CD4-positive, alpha-beta T cell treated with Interleukin-1 beta for 1 hour (primary cell): ENCODE measurements at places on chromosomes 3 and 15.

GRCh38 chr15:66603301-66604179, 37.7 kb upstream of the LCTL start:
- peak; percentile 50 for DNase-seq

DNA sequence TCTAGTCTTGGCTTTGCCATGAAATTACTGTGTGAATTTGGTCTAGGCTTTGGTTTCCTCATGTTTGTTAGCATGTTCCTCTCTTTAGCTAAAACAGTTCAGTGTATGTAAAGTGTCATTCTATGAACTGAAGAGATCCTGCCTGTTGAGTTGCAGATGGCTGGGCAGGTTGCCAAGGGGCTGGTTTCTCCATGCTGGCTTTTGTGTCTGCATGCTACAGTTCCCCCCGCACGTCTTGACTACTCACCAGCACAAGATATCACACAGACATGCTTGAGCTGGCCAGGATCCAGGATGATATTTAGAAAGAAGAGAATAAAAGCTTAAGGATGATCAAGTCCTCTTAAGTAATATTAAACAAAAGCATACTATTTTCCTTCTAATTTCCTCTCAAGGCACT, 90.2 kb downstream of the CERS3 start:
- DNase-seq: peak; percentile 3

DNA sequence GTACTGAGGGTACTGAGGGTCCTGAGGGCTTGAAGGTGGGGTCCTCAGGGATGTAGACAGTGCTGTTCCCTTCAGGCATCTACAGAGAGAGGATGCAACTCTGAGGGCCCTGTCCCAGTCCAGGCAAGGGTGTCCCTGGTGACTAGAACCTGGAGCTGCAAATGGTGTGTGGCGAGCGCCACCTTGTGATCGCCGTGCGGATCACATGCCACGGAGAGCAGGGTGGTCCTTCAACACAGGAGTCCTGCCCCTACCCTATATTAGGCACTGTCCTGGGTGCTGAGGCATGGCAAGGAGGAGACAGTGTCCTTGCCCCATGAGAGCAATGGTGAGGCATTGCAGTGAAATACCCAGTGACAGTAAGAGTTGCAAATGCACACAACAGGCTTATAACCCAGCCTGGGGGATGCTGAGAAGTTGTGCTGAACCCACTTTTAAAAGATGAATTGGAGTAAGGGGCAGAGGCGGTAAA, 23.6 kb downstream of the RHCG start:
- peak; percentile 15 for DNase-seq

- DNase-seq: no peak
Observed at GRCh38 chr15:43889042-43889441, 62.2 kb downstream of the WDR76 start.

DNA sequence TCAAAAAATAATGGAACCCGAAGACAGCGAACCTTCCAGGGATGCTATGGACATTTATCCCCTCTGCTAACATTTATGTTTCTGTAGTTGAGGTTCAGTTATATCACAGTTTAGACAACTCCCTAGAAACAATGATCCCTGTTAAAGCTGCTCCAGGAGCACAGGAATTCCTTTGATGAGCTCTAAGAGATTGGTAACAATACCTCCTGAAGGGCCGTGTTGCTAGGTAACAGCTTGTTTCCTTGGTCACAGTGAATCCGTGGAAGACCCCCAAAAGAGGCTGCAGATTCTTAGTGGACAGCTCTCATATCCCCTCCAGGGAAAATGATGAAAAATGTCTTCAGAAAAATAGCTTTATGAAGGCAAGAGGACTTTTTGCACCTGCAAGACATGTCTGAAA, 160.2 kb downstream of the SERPINI1 start:
- no peak for DNase-seq

DNA sequence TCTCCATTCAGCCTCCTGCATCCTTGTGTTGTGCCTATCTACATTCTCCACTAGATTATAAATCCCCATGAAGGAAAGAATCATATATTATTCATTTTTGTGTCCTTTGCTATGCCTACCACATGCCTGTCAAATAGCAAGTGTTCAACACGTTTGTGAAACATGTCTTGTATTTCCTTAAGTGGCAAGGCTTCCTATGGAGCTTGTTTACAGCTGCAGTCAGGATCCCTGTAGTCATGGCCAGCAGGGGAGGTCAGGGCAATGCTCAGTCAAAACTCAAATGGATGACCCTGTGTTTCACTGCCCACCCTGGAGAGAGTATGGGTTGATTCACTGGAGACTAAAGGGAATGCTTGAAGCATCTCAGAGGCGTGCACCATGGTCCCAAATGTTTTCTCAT, 191.7 kb upstream of the ATP11B start:
- no peak for DNase-seq

GRCh38 chr3:11567516-11568467, 75.9 kb downstream of the VGLL4 start:
- DNase-seq: no peak
